ENCODE measurements at places on chromosomes 3 and 15. TPM values are rescaled to one million over a fixed set of nuclear protein-coding genes. Genes with fewer than 3 reads are reported as not detected.

The HIGD1A gene
- 135 TPM for total RNA-seq

The ATP10A gene
- 14.3 TPM for total RNA-seq

DNA sequence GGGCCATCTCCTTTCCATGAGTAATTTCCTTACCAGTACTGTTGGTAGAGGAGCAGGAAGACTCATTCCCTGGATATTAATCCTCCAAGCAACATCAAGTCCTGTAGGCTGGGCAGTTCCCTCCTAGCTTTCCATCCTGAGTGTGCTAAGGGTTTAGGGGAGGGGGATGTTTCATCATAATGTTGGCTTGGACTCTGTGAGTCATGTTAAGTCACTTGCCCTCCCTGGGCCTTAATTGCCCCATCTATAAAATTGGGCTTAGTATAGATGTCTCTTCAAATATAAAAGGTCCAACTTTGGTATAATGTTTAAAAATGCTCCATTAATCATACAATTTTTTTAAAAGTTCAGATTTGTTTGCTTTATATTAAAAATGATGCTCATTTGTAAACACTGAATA lies 52.7 kb downstream of the TLE3 start:
- H3K4me1 ChIP-seq: no peaks in the 10 kb centered on the region
- H3K4me3 ChIP-seq: no peak overlapping the region
- H3K27me3 ChIP-seq: no peaks in the 10 kb centered on the region
- H3K27ac ChIP-seq: no peak overlapping the region

DNA sequence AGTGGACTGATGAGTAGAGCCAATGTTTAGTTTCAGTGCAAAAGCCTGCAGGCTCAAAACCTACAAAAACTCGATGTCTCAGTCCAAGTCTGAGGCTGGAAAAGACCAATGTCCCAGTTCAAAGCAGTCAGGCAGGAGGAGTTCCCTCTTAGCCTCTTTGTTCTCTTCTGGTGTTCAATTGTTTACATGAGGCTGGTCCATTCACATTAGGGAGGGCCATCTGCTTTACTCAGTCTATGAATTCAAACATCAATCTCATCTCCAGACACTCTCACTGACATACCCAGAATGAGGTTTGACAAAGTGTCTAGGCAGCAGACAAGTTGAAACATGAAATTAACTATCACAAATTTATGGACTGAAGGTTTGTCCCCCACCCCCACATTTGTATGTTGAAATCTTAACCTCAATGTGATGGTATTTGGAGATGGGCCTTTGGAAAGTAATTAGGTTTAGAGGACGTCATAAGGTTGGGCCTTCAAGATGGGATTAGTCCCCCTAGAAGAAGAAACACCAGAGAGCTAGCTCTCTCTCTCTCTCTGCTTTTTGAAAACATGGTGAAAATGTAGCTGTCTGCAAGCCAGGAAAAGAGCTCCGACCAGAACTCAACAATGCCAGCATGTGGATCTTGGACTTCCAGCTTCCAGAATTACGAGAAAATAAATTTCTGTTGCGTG lies 438.5 kb upstream of the RGMA start:
- no peaks in the 10 kb centered on the region for H3K36me3 ChIP-seq
- H3K4me3 ChIP-seq: no peak overlapping the region
- no peaks in the 10 kb centered on the region for H3K4me1 ChIP-seq
- H3K27me3 ChIP-seq: no peaks in the 10 kb centered on the region
- no peak for DNase-seq

All from prostate gland (tissue), 2 donors.